H54 (cell line): ENCODE measurements at places on chromosomes 4 and X.

DNA sequence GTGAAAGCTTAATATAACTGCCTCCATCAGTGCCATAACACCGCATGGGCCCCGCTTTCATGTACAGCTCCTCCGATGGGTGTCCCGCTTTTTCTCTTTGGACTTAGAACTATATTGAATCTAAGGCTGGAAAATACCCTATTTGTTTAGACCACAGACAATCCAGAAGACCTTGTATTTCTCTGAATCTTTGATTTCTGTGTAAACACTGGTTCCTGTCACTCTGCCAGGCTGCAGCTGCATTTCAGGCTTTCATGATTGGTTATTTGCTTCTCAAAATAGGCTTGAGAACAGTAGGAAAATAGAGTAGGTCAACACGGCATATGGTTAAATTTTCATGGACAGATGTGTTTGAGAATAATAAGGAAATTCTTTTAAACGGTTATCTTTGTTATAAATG is 80.0 kb downstream of the NWD2 start:
- DNase-seq, result no peak

DNA sequence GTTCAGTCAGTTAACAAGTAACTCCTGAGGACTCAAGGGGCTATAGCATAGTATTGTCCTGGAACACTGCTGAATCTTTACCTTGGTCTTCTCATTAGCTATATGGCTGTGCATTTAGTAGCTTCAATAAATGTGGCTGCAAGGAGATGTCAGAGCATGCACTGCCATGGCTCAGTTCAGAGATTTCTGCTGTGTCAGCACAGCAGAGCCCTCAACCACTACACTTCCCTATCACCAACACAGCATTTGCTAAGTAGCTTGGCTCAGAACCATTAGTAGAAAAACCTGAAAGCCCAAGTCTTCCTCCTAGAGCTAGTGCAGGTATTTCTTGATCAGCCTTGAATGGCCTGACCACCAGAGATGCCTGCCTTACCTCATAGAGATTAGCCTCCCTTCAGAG is 466.0 kb downstream of the IDS start:
- DNase-seq, result no peak

DNA sequence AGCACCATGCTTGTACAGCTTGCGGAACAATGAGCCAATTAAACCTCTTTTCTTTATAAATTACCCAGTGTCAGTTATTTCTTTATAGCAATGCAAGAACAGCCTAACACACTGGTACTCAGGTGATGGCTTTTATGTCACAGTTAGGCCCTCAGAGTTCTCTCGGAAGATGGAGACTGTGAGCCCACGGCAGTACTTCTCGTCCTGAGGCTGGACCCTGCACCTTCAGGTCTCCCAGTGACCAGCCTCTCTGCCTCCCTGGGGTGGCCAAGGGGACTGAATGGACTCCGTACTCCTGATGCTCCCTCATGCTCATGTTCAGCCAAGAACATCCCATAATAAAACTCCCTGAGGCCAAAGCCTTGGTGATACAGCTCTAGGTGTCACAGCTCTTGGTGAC is 25.0 kb upstream of the PDLIM3 start:
- no peak for DNase-seq

DNA sequence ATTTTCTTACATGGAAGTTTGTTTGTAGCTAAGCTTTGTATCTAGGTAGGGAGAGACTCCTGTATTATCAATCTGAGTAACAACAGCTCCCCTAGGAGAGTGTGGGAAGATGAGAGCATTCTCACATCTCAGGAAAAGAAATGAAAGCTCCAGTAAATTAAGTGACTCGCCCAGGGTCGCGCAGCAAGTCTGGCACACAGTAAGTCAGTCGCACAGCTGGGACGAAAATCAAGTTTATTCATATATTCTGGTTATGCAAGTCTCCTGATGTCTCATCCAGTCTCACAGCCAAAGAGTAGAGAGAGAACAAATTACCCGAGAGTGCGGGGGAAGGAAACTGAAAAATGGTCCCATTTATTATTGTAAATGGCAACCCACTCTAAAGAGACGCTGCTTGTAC is 216.1 kb downstream of the STK32B start:
- no peak for DNase-seq

DNA sequence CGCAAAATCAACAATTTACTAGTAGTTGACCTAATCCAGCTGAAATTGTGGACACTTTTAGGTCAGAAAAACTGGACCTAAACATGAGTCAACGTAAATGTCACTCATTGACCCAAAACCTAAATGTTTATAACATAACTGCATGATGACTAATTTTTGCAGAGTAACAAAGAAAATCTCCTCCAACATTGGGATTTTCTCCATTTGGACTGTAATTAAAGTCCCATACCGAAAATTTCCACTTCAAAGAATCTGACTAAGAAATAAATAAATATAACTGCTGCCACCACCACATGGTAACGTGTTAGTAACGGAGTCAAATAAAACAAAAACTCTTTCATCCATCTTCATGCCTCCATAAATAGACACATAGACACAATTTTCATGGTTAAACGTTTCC is 1.9 kb downstream of the ADGRA3 start:
- DNase-seq, result no peak

DNA sequence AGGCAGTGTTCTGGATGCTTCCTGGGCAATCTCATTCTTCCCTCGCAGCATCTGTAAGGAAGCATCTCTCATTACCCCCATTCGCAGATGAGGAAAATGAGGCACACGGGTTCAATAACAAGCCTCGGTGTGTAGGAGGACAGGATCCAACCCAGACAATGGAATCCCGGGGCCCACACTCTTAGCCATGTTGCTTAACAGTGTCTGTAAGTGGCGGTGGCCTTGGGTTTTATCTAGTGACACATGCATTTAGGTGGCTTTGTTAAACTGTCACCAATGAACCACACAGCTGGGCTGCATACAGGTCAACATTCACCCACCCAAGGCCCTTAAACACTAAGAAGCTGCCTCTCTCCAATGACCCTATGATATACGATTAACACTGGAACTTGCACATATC is 22.6 kb downstream of the RELL1 start:
- DNase-seq, result no peak

DNA sequence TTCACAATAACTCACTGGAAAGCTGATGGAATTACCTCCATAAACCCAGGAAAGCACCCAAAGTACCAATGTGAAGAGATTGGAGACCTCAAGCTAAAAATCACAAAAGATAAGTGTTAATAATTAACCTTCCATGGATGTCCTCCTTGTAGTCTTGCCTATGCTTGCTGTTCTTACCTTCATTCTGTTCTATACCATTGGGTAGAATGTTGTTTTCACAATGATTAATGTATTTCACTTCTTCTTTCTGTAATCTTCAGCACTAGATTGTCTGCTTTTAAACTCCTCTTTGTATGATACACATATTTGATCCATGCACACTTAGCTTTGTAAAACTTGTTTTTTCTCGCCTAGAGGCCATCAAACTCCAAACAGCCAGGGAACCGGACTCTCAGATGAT is 570.3 kb downstream of the RAPGEF2 start:
- DNase-seq, result no peak

- DNase-seq, result no peak
These were observed 71.0 kb downstream of the MTHFD2L start for GRCh38 chr4:74228691-74229640.

- no peak for DNase-seq
These were observed 104.9 kb downstream of the FAM13A start for GRCh38 chr4:88952081-88952480.

DNA sequence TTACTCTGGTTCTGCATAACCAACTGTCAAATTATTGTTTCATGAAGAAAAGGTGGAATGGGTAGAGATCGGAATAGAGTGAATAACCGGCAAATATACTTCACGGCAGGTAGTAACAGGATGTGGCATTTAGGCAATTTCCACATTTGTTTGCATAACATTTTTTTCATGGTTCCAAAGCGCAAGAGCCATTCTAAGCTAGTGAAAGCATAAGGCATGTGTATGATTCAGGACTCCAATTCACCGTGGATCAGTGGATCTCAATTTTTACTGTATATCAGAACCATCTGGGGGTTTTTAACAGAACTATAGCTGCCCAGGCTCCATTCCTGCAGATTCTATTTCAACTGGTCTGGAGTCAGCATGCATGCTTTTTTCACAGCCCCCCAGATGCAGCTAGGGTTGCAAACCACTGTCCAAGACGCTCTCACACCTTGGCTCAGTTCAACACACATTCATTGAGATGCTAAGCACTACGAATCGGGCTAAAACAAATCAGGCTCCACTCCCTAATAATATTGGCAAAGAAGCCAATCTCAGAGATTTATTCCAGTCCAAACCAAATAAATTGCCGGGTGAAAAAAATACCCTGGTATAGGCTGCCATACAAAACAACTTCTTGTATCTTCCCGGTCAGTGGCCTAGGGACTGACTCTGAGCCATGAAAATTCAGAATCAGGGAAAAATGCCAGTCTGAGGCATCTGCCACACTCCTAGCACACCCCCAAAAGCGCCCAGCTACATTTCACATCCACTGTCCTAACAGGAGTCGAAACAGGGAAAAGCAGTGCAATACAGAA is 30.0 kb downstream of the AFAP1 start:
- no peak for DNase-seq

- DNase-seq, result no peak
These were observed 129.4 kb upstream of the TENM3 start for GRCh38 chr4:182113779-182114178.
